CD4-positive, alpha-beta T cell treated with Interleukin-17A for 4 hours (primary cell): ENCODE measurements at places on chromosomes 6 and 20.

- DNase-seq, result no peak
These were observed 18.4 kb downstream of the SLC22A23 start for GRCh38 chr6:3438190-3439167.

- no peak for DNase-seq
These were observed 27.6 kb upstream of the GSTA5 start for GRCh38 chr6:52868240-52868639.

GRCh38 chr20:32586291-32586690 is 1.2 kb upstream of the NOL4L start:
- peak; percentile 22 for DNase-seq

DNA sequence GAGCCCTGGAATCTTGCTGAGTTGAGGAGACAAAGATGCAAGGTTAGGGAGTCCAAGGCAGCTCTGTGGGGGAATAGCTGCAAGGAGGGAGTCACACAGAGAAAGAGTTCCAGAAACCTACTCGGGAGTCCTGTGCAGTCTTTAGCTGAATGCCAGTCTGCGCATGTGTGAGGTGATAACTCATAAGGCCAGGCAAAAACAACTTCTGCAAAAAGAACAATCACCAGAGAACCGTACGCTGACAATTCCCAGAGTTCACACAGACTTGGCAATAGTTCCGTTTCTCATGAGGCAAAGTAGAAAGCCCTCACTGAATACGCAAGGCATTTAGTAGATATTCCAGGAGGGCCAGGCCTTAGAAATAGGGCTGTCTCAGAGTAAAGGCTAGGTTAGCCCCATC is 135.2 kb upstream of the TAB2 start:
- DNase-seq, result no peak

GRCh38 chr6:165722022-165722421 is 59.0 kb upstream of the PDE10A start:
- no peak for DNase-seq
